ENCODE measurements at places on chromosomes 4 and X.

DNA sequence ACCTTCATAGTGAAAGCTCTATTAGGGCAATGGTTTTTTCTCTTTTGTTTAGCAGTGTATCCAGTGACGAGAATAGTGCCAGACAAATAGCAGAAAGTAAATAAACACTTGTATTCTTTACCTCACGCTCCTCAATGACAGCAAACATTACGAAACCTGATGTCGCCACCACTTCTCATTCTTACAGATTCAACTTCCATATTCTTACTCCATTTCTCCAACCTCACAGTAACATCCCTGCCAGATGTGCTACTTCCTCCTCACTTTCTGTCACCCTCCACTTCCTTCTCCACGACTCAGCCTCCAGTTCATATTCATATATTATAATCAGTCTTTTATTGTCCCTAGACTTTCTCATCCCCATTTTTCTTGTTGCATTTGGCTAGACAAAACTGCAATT lies 1956.2 kb upstream of the AGA start:
- peak; percentile 96 for DNase-seq

DNA sequence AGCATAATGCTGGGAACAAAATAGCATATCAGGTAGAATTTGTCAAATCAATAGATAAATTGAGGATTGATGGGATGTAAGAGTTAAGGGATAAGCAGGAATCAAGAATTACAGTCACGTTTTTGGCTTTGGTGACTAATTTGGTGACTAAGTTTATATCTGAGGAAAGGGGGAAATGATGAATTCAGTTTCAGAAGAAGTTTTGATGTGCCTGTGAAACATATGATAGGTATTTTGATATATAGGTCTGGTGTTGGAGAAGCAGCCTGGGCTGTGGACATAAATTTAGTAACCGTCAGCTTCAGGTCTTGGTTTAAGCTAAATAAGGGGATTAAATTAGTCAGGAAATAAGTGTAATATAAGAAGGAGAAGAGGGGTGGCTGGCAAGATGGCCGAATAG lies 79.0 kb upstream of the EDA2R start:
- DNase-seq, result no peak

DNA sequence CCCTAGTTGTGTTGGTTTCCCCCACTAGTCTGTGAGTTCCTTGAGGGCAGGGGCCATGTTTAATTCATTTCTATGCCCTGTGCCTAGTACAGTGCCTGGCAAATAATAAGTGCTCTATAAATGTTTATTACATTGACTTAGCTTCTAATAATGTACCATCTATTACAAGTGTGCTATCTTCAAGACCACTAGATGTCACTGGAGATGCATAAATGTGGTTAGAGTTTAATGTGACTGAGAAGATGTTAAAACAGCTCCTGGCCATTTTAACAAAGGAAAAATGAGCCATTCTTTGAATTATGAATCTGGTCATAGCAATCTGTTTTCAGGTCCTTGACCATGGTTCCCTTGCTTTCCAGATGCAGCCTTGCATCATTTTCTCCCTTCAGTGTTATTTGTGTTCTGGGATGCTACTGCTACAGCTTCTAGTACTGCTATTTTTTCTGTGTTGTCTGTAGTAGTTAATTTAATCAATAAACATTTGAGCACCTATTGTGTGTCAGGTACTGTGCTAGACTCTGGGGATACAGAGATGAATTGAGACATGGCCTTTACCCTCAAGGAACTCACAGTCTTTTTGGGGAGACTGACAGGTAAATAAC lies 43.2 kb downstream of the SLC9A6 start:
- peak; percentile 25 for DNase-seq

- no peak for DNase-seq
These were observed 170.5 kb upstream of the PITX2 start for GRCh38 chr4:110793381-110793801.

- DNase-seq, result no peak
These were observed 84.6 kb downstream of the THOC2 start for GRCh38 chrX:123648028-123648810.

DNA sequence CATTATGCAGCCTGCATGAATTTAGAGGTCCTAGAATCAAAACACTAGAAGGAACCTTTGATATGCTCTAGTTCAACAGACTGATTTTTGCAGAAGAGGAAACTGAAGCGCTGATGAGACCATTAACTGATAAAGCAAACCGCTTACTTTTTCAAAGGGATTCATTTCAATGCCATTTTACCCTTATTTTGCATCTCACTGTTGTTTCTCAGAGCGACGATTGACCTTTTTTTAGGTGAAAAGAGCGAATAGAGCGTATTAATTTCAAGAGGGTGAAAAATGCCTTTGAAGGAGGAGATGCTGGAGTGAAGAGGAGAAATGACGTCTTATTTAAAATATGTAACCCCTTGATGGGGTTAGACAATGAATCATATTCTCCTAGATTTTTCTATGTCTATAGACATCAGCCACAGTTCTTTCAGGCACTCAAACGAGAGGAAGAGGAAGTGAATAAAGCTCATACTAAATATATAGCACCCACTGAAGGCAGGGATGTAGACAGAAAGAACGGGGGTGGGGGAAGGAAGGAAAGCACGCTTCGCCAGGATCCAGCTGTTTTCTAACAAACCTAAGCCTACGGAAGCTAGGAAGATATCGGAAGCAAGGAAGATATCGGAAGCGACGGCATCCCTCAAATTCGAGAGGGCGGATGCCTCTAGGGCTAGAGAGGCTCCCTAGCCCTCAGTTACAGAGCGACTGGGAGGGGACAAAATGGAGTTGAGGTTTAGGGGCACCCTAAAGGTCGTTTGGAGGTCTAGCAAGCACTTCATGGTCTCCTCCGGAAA lies 848 bp downstream of the ACSL4 start:
- DNase-seq, result peak; percentile 71

- no peak for DNase-seq
These were observed 1495.5 kb upstream of the ADGRL3 start for GRCh38 chr4:59704616-59705015.

DNA sequence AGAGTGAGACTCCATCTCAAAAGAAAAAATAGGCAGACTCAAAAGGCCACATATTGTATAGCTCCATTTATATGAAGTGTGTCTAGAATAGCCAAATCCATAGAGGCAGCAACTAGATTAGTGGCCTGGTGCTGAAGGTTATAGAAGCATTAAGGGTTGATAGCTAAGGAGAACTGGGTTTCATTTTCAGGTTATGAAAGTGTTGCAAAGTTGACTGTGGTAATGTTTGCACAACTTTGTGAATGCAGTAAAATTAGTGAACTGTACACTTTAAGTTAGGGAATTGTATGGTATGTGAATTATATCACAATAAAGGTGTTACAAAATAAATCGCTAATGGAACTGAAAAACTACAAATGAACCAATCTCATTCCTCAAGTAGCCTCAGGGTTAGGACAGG lies 28.3 kb downstream of the TXLNG start:
- DNase-seq, result peak; percentile 47

DNA sequence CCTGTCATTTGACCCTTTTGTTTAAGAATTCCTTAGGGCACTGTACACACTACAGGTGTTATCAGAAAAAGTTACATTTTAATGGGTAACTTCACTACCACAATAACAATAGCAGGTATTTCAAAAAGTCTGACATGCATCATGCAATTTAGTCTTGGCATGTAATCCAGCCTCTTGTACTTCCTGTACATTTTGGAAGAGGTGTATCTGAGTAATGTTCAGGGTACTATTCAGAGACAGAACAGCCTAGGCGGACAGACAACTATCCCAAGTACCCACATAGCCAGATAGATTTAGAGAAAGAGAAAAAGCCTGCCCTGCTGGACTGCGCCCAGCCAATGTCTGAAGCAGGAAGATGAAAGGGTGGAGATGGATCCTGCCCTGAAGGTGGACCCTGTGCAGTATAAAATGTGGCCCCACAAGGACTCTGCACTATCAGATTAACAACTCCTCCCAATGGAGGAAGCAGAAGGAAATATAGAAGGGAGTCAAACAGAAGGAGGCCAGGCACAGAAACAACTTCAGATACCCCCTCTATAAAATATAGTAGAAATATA lies 8.5 kb downstream of the UGT2B7 start:
- no peak for DNase-seq

DNA sequence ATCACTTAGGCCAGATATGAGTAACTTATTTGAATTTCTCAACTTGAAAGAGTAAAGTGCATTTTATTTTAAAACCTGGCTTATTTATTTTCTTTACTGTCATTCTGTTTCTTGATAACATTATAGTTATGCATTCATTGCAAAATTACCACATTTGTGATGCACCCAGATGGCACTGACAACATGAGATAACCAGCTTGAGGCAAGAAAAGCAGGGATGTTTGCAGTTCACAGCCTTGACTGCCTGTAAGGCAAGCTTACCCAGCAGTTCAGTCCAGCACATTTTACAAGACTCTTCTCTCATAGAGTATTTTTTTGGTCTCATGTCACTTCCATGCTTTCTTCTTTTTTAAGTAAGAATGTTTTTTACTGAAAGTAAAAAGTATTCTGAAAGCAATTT lies 25.3 kb upstream of the EPGN start:
- no peak for DNase-seq

GRCh38 chr4:18626996-18627395 lies 605.4 kb upstream of the LCORL start:
- DNase-seq, result no peak

DNA sequence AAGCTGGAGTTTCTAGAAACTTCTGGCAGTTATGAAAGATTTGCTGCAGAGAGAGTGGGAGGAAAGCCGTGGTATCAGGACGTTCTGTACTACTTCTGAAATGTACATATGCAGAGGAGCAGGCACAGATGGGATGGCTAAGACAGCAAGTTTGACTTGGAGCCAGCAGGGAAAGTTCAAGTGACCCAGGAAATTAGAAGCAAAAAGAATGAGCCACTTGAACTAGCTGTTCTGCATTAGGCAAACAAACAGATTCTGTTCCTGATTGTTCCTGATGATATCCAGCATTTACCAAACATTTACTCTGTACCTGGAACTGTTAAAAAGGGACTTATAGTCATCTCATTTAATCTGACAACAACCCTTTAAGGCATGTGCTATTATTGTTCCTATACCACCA lies 41.4 kb upstream of the CXCL13 start:
- no peak for DNase-seq

GRCh38 chr4:77354550-77354949 lies 197.5 kb downstream of the CCNG2 start:
- DNase-seq, result no peak

DNA sequence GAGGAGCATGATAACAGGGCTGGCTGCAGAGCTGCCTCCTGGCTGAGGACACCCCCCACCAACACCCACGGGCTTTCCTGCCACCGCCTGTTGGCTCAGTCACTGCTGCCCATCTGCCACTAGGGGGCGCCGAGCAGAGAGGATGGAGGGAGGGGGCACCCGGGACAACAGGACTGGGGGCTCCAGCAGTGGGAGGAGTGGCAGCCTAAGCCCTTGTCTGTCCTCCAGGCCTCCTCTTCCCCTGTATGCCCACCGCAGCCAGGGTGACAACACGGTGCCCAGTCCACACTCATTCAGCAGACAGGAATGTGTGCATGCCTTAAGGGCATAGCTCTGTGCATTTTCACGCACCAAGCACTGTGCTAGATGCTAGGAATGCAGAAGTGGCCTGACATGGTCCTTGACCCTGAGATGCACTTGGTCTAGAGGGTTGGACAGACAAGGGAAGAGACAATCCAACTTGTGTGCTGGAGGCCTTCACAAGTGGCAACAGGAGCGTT lies 149.9 kb downstream of the AMMECR1 start:
- no peak for DNase-seq

- no peak for DNase-seq
These were observed 544.8 kb upstream of the DIPK2B start for GRCh38 chrX:45745479-45745878.

DNA sequence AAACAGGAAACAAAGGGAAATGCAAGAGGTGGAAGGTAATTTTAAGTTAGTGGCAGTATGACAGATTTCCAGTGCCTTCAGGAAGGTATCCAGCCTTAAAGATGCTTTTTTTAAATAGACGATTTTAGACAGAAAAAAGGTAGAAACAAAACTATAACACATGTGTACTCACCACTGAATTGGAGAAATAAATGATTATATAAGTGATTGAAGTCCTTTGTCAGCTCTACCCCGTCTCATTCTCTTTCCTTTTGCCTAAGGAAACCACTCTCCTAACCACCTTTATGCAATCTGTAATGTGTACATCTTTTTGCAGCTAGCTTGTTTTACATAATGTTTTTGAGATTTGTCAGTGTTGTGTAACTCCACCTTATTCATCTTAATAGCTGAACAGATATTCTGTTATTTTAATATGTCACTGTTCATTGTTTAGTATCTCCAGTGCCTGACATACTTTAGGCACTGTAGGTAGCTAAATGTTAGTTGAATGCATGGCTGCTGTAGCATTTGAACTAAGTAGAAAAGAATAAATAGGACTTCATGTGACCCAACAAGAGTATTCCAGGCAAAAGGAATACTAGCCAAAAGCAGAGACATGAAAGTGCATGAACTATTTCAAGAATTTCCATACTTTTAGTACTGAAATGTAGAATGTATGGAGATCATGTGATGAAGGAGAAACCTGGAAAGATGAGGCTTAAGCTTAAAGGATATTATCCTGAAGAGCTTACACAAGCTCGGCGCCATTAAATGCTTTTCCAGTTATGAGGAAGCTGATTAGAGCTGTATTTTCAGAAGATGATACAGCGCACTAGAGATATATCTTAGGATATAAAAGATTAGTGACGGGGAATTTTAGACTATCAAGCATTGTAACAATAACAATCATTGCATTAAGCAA lies 865 bp downstream of the FAM200B start:
- no peak for DNase-seq

GRCh38 chr4:70914631-70915030 lies 12.5 kb downstream of the MOB1B start:
- no peak for DNase-seq

DNA sequence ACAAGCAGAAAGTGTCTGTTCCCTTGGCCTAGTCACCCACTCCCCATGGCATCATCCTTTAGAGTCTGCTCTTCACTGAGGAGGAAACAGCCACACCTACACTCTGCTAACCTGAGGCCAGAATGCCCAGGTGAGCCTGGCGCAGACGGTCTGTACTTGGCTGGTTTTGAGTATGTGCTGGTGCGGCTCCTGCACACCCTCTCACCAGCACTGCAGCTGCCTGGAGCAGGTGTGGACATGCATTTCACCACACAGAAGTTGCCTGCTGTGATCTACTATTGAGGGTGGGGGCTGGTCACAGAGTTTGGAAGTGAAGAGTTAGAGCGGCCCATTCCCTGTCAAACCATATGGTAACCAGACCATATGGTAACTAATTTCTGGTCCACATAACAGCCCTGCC lies 39.5 kb downstream of the KANTR start:
- no peak for DNase-seq

- no peak for DNase-seq
These were observed 26.1 kb downstream of the ZRSR2 start for GRCh38 chrX:15816438-15816809.

- DNase-seq, result no peak
These were observed 121.1 kb upstream of the OTUD4 start for GRCh38 chr4:145301386-145302080.

GRCh38 chr4:101972791-101973190 lies 182.3 kb downstream of the BANK1 start:
- DNase-seq, result no peak

DNA sequence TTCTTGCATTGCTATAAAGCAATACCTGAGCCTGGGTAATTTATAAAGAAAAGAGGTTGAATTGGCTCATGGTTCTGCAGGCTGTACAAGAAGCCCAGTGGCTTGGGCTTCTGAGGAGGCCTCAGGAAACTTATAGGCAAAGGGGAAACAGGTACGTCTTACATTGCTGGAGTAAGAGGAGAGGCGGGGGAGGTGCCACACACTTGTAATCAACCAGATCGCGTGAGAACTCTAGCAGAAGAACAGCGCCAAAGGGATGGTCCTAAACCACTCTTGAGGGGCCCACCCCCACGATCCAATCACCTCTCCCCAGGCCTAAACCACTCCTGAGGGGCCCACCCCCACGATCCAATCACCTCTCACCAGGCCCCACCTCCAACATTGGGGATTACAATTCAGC lies 50.6 kb upstream of the SHOX start:
- no peak for DNase-seq

Measured in MV-4-11 (cell line).